ENCODE measurements at places on chromosomes 16 and 17. TPM values are rescaled to one million over a fixed set of nuclear protein-coding genes. Genes with fewer than 3 reads are reported as not detected.
A peak's percentile ranks its signal among the peaks of the same experiment; 100 is the strongest.

Gene DYNLL2
- total RNA-seq, result 8.0 TPM

Gene KRTAP4-9
- not detected for total RNA-seq

Gene CXCL16
- 0.29 TPM for total RNA-seq

DNA sequence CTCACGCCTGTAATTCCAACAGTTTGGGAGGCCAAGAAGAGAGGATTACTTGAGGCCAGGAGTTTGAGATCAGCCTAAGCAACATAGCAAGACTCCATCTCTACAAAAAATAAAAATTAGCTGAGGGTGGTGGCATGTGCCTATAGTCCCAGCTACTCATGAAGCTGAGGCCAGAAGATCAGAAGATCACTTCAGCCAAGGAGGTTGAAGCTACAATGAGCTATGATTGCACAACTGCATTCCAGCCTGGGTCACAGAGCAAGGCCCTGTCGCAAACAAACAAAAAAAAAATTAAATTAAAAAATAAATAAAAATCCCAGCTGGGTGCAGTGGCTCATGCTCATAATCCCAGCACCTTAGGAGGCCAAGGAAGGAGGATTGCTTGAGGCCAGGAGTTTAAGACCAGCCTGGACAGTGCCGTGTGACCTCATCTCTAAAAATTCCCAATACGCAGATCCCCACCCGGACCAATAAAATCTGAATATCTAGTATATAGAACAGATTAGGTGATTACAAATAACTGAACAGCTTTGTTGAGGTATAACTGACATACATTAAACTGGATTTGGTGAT is 18.2 kb upstream of the ATF7IP2 start:
- no peak for DNase-seq

DNA sequence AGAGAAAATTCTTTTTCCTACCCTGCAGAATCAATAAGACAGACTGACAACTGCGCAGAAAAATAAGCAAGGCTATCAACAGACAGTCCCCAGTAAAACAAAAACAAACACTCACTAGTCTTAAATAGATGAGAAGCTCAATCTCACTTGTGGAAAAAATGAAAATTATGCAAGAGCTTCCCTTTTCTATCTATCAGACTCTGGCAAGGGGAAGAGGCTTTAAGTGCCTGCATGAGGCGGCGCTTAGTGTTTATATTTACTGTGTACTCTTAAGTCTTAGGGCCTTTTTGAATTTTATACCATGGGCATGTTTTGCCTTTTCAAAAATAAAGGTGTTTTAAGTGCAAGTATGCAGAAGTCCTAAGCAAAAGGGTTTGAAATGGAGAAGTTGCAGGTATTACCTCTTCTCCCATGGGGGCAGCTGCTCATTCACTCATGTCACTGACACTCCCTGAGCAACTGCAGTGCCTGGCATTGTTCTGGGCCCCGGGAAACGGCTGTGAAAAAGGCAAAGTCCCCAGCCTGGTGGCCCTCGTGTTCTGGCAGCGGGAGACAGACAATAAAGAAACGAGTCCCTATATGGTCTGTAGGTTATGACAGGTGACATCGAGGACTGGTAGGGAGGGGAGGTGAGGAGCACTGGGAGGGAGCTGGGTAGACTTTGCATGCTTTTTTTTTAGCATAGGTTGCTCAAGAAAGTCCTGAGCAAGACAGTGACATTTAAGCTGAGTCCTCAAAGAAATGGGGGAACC is 35.2 kb downstream of the HSBP1 start:
- DNase-seq, result no peak

GRCh38 chr17:34146440-34147043 is 108.5 kb upstream of the CCL2 start:
- DNase-seq, result peak; percentile 5

DNA sequence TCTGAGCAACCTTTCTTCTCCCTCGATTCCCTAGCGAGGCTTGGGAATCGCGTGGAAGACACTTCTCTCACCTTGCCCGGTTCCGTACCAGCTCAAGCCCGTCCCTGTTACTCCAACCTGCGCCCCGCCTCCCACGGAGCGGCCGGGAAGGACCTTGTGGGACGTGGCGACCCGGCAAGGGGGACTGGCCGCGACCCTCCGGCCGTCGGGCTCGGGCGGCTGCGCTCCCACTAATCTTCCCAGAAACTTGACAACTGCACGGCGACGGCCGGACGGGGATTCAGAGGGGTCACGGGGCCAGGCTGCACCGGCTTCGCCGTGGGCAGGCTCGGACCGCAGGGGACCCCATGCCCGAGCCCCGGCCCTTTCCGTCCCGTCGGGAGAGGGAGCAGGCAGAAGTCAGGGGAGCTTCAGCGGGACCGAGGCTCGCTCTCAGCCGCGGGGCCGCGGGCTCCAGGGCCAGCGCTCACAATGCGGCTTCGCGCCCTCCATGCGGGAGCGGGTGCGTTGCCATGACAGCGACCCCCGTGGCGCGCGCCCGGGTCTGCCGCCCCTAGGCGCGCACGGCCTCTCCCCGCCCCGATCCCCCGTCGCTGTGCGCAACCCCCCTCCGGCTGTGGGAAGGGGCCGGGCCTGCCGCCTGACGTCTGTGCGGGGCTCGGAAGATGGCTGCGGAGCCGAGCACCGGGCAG is at the start of gene SGSM2:
TSS of gene SGSM2 (plus strand) at position 650 of the 692 bp plus-strand sequence. CDS start 188 bp downstream, outside the sequence.
- peak; percentile 39 for DNase-seq

DNA sequence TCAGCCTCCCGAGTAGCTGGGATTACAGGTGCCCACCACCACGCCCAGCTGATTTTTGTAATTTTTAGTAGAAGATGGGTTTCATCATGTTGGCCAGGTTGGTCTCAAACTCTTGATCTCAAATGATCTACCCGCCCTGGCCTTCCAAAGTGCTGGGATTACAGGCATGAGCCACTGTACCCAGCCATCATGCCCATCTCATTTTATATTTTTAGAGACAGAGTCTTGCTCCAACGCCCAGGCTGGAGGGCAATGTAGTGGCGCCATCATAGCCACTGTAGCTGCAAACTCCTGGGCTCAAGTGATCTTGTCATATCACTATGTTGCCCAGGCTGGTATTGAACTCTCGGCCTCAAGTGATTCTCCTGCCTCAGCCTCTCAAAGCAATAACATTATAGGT is 43.2 kb upstream of the TRAP1 start:
- no peak for DNase-seq

DNA sequence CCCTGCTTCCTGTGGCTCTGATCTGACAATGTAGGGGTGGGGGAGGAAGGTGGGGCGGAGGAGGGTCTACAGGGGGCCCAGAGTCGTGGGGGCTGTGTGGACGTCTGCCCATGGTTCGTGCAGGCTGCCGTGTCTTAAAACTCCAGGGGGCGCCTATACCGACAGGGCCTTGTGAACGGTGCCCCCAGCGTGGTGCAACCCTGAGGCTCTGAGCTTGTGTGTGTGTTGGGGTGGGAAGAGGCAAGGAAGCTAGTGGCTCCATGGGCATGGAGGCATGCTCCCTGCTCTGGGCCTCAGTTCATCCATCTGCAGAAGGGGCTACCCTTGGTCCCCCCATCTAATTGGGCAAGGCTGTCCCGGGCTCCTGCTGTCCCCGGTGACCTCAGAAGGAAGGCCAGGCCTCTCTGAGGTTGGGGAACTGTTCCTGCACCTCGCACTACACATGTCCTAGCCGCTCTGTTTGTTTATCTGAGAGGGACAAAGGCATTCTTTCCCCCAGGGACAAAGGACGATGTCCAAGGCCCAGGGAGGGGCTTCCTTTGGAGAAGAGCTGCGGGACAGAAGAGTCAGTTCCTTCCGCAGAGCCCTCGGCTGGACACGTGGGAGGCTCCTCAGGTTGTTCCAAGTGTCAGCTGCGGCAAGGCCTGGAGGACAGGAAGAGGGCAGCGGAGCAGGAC is 13.5 kb downstream of the CA4 start:
- no peak for DNase-seq

GRCh38 chr16:68696514-68696913 is 40.6 kb upstream of the CDH1 start:
- no peak for DNase-seq
